Fibroblast of skin of scalp (primary cell): ENCODE measurements at places on chromosomes 3 and 15.

- no peak for DNase-seq
These were observed 6.3 kb upstream of the RTP4 start for GRCh38 chr3:187361835-187362234.

- no peak for DNase-seq
These were observed 37.9 kb downstream of the PSTPIP1 start for GRCh38 chr15:77032647-77033416.

DNA sequence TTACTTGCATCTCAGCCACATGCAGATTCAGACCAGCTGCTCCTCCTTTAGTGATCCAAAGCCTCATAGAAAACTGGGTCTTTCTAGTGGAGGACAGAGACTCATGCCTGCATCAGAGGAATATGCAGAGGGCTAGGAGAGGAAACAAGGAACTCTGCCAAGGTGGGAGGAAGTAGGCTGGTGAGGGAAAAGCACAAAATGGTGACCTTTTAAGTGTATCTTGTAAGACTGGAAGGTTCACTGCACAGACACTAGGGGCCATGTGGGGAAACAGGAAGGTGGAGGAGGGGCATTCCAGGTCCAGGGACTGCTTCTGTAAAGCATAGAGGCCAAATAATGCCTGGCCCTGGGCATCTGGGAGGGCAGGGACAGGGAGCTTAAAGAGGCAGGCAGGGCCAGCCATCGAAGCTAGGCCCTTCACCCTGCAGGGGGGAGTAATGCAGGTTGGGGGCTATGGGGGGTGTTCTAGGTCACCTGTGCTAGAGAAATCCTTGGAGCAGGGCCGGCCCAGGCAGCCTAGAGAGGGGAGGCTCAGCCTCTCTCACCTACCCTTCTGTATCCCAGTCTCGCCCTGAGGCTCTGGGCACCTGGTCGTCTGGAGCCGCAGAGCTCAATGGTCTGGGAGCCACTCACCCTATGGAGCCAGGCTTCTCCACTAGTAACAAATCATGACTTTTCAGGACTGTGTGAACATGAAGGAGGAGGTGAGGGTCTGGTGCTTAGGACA lies 117.7 kb downstream of the DNAJB8 start:
- DNase-seq = no peak

DNA sequence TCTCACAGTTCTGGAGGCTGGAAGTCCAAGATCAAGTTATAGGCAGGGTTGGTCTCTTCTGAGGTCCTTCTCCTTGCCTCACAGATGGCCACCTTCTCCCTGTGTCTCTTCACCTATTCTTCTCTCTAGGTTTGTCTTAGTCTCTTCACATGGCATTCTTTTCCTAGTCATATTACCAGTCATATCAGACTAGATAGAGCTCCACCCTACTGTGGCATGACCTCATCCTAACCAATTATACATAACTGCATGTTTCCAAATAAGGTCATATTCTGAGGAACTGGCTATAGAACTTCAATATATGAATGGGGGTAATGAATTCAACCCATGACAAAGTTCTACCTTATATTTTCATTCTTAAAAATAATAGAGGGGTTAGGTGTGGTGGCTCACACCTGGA lies 196.4 kb upstream of the UBE3A start:
- peak; percentile 57 for DNase-seq

DNA sequence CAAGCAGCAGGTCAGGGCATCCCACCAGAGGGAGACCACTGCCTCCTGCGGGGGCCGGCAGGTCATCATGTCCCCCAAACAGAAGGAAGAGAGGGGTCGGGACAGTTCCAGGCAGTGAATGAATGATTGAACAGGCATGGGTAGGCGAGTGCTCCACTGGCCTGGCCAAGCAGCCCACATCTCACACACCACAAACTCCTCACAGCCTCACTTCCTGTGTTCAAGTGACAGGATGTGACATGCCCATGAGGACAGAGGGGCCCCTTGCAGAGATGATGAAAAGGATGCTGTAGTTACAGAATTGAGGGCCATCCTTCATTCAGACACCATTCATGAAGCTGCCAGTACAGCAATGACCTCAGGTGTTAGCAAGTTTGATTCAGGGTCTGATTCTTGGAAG lies 3.7 kb downstream of the IQSEC1 start:
- no peak for DNase-seq

DNA sequence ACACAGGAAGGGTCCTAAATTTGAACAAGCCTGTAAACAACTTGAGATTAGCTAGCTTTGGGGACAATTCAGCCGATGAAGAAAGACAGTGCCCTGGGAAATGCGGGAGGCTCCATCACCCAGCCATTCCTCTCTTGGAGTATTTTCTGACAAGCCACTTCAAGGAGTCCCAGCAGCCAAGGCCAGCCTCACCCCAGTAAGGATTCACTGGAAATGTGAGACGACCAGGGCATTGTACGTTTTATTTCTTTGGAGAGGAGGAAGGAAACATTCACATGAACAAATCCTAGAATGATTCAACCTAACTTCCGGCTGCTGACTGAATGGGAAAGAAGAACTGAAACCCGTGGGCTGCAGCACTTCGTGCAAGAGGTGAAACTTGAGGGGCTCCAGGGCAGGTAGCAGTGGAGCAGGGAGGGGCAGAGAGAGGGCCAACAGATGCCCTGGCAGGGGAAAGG lies 116.4 kb upstream of the ARHGEF3 start:
- DNase-seq = no peak

GRCh38 chr15:45276831-45277230 lies 24.8 kb downstream of the SLC28A2 start:
- peak; percentile 52 for DNase-seq

DNA sequence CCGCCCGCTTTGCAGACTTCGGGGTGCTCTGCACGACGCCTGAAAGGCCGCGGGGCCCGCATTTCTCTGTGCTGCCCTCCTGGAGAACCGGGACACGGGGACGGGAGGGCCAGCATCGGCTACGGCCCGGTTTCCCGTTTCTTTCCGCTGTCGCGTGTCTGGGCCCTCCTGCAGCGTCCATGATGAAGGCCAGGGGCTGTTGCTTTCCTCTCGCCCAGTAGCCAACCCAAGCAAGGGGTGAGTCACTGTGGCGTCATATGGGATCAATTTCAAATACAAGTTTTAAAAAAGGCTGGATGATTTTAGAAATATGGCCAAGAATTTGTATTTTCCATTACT lies 435 bp downstream of the SLC35G2 start:
- DNase-seq = peak; percentile 80

DNA sequence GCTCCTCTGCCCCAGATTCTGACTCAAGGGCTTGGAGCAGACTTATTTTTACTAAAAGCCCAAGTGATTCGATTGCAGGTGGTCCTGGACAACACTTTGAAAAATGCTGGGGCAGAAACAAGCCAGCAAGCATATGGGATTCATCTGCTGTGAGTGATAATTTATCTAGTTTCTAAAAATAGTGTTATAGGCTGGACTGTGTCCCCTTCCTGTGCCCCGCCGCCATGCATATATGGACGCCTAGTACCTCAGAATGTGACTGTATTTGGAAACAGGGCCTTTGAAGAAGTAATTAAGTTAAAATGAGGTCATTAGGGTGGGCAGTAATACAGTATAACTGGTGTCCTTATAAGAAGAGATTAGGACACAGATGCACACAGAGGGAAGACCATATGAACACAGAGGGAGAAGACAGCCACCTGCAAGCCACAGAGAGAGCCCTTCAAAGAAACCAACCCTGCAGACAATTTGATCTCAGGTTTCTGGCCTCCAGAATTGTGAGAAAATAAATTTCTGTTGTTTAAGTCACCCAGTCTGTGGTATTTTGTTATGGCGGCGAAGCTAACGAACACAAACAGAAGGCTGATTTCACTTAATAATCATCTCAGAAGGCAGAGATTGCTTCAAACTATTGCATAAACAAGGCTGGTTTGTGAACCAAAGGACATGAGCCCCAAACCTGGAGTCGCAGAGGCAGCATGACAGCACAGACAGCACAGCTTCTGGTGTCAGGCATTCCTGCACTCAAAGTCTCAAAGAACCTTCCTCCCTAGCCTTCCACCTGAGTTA lies 59.1 kb downstream of the CCNL1 start:
- no peak for DNase-seq

DNA sequence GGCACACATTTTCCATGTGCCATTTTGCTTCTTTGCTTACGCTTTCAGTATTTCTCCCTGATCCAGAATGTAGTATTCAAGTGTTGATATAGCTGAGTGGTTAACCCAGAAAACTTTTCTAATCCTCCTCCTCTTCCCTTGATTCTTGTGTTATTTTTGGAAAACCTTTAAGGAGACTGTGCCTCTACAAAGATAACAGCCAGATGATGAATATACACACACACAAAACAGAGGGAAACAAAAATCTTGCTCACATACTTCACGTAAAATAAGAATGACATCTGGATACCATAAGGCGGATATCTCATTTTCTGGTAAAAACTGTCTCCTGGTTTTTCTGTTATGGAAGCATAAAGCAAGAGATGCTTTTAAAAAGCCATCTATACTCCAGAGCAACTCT lies 295.8 kb upstream of the THBS1 start:
- DNase-seq = peak; percentile 63

DNA sequence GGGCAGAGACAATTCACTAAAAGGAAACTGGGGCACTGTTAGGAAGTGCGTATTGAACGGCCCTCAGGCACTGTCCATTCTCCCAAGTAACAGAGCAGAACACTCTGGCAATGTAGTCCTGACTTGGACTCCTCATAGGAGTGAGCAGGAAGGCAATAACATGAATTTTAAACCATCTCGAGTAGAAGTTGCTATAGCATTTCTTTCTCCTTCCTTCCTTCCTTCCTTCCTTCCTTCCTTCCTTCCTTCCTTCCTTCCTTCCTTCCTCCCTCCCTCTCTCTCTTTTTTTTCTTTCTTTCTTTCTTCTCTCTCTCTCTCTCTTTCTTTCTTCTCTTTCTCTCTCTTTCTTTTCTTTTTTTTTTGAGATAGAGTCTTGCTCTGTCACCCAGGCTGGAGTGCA lies 46.4 kb upstream of the TRA2B start:
- DNase-seq = no peak

DNA sequence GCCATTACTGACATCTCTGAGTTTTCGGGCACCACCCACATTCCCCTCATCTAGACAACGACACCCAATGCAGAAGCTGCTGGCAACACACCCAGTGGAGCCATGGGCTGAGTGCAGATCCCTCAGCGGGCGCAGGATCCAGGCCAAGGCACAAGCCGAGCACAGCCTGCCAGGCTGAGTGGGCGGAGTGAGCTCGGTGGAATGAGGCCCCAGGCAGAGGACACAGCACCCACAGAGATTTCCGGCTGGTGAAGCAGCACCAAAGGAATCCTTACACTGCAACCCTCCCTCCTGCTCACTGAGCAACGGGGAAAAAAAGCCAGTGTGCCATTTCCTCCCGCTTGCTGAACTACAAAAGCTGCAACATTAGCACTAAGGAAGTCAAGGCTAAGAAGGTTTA lies 34.3 kb downstream of the ZMAT3 start:
- DNase-seq = peak; percentile 89

DNA sequence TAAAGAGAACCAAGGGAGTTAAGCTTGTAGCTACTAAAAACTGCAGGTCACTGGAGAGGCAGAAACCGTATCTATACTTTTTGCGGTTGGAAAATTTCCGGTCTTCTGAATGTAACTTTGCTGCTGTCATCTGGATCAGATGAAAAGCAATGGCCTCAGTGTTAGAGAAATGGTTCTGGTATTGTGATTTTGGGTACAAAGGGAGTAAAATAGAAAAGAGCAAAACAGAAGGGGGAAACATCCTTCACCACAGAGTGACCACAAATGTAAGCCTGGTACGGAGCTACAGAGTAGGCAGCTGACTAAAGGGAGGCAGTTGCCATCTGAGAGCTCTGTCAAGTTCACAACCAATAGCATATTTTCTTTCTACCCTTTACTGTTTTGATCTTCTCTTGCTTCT lies 5.6 kb downstream of the CD96 start:
- no peak for DNase-seq

- DNase-seq = no peak
These were observed 16.9 kb downstream of the RFTN1 start for GRCh38 chr3:16496408-16497222.

DNA sequence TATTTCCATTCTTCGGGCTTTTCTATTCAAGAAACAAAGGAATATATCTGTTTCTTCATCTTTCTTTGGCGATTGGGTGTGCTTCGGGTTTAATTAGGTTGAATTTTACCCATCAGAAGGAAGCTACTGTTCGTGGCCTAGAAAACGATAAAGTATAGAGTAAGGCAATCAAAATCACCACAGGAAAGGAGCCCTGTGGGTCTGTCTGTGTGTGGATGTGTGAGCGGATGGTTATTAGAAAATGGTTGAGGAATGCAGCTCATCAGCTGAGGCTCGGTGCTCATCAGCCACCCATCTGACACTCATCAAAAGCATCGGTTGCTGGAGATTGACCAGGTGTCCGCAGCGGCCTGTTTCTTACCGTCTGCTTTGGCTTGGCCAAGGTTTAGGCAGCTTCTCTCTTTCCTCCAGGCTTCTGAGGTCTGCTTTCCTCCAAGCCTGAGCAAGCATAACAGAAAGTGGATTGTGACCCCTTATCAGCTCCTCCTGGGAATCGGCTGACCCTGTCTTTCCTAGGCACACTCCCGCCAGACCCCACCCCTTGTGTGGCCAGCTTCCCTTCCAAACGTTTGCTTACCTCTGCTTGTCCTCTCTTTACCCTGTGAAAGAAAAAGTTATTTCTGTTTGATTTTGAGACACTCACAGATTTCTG lies 17.6 kb upstream of the ISLR start:
- DNase-seq = no peak

- DNase-seq = peak; percentile 65
These were observed 64.6 kb downstream of the STAC start for GRCh38 chr3:36444909-36445308.

GRCh38 chr3:10716964-10717363 lies 99.1 kb upstream of the SLC6A11 start:
- no peak for DNase-seq

DNA sequence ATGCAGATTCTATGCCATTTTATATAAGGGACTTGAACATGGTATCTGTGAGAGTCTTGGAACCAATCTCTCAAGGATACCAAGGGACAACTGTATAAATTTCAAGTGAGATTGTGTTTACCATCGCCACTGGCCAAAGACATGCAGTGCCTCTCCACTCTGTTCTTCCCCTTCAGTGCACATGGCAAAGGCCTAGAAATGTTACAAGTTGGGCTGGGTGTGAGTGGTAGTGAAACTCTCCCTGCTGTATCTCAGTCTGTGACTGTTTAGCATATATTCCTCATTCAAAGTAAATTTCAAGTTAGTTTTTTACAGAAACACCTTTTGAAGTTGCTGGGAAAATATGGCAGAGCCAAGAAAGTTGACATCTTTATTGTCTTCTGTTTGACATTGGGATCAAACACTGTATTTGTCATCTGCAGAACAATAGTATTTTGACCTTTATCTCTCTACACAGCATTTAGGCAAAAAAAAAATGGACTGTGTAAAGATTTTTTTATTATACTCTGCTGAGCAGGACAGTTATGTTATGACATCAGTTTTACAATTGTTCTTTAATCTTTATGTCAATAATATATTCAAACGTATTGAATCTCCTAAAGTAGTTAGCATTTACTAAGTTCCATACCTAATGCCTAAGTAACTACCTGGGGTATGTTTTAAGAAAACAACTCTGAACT lies 101.4 kb downstream of the CCNL1 start:
- DNase-seq = no peak

DNA sequence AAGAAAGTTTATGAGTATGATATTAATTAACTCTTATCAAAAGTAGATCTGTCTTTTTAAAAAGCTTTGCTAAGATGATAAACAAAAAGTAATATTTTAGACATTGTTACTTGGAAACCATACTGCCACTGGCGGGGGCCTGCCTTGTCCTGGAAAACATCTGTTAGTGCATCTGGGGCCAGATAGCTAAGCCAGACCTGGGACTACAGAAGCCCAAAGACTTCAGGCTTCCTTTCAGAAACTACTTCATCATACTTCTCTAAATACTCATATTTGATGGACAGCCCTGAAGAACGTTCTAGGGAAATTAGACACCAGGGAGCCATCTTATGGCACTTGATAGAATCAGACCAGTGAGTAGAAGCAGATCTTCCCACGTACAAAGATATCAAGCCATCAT lies 795.4 kb upstream of the SEMA6D start:
- no peak for DNase-seq
